Mammary epithelial cell (primary cell): ENCODE measurements at places on chromosomes 7 and 10. TPM values are rescaled to one million over a fixed set of nuclear protein-coding genes. Genes with fewer than 3 reads are reported as not detected.

- DNase-seq, result no peak
Observed at GRCh38 chr7:155913291-155913690, 101.0 kb upstream of the SHH start.

DNA sequence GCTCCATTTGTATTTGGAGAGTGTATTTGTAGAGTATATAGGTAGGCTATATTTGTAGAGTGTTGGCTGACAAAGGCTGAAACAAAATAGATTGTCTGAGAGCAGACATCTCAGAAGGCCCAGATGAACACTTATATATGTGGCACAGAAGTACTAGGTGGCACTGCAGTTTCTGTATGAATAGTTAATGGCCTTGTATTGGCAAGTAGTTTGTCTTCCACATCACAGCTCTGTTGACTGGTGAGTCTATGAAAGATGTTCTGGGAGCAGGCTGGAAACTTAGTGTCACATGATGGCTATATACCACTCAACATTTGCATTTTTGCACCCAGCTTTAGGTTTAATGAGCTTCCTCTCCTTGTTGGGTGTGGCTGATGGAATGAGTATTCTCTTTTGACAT is 51.9 kb downstream of the CCNY start:
- DNase-seq, result no peak

GRCh38 chr10:49549640-49550346 is 10.9 kb upstream of the ERCC6 start:
- no peak for DNase-seq

DNA sequence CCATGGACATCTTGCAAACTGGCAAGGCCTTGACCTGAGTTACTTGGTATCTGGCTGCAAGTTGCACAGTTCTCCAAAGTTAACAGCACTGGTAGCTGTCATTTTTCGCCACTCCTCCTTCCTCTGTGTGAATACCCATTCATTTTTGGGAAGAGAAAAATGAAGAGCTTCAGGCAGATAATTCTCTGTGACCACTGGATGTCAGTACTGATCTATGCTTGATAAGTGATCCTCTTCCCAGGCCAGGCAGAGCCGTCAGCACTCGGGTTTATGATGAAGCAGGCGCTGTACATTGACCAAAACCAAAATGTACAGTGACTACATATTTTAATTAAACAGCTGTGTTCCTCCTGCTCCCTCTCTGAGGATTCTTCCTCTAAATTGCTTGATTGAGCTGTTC is 55.9 kb upstream of the PDZD8 start:
- DNase-seq, result peak; percentile 60

DNA sequence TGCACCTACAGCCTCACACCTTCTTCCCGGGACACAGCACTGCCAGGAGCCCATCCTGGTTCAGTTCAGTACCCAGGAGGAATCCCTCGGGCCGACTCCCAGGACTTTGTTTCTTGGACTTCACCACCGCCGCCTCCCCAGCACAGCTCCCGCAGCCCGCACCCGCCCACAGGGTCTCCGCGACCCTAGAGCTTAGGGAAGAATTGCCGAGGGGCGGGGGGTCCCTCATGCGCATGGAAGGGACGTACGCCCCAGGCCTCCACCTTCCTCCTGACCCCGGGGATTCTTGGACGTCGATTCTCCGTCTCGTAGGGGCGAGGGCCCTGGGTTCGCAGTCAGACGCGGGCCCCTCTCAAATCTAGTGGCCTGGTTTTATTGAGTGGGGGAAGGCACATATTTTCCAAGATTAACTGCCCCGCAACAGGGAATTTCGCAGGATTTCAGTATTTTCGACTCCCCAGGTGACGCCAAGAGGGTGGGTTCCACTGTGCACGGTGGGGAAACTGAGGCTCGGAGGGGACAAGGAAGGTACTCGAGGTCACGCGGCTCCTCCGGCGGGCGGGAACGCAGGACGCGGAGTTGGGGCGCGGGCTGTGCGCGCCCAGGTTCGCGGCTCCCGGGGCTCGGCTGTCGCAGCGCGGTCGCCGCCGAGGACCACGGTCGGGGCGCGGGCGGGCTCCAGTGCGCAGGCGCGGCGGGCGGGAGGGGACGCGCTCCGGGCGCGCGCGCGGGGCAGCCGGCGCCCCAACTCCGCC is at the start of gene ADCY1:
TSS of gene ADCY1 (plus strand) at position 708 of the 755 bp plus-strand sequence. CDS start 176 bp downstream, outside the sequence.
- DNase-seq, result no peak

DNA sequence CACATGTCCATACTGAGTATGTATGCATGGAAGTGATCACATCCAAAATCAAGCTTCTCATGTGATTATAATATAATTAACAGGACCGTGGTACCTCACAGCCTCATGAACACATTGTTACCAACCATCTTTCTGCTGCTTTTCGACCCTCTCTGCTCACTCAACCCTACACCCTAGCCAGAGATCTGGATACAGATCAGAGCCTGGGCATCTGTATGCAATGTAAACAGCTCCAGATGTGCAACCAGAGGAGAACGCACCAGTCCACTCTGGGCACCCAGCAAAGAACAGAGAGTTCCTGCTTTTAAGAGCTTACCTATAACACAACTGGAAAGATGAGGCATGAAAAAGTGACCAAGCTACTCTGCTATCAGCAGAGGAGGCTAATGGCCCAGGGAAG is 145.1 kb downstream of the FGFR2 start:
- DNase-seq, result no peak

DNA sequence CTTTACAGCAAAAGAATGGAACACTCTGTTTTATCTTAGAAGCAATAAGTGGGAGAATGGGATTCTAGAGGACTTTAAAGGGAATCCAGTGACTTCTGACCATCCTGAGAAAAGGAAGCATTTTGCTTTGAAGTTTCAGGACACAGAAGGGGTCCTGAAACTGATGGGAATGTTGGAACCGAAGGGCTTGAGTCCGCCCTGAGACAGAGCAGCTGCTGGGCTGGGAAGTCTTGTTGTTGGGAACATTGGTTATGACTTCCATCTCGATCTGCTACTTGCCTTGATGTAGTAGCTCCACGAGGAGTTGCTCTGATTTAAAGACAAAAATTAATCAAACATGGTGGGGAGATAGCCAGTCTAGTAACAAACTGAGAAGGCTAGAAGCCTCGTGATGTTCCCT is 177.6 kb downstream of the JCAD start:
- DNase-seq, result no peak

NUDT13 gene
- 1.6 TPM for polyA plus RNA-seq

CD36 gene
- 0.10 TPM for polyA plus RNA-seq

DNA sequence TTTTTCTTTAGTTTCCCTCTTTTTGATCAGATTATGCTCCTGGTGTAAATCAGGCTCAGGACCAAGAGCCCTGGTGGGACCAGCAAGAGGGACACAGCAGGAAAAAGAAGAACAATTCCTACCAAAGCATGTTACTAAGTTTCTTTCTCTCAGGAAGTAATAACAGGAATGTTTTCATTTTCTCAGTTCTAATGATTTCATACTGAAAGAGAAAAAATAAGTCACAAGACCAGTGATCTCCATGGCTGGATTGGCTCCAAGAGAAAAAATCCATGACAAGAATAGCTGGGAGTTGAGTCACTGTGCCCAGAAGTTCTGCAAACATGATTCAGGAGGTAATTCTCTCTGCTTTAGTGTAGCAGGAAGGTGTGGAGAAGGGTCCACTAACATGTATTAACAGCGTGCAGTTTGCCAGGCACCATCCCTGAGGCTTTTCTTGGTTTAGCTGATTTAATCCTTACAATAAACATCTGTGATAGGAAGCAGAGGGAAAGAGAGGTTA is 23.8 kb upstream of the IFIT2 start:
- DNase-seq, result peak; percentile 98

DNA sequence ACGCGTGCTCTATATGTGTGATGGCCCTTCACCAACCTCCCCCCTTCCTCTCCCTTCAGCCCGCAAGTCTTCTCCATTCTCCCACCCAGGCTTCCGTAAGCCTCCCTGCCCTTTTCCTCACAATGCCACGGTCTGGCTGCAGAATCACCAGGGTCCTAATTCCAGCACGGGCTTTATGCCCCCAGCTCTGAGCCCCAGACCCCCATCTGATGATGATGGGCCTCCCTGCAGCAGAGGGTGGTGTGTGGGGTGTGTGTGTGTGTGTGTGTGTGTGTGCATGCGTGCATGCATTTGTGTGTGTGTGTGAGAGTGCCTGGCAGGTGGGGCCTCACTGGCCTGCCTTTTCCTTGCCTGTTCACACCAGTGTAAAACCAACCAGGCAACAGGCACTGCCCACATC is 109.9 kb downstream of the OAT start:
- DNase-seq, result no peak

DNA sequence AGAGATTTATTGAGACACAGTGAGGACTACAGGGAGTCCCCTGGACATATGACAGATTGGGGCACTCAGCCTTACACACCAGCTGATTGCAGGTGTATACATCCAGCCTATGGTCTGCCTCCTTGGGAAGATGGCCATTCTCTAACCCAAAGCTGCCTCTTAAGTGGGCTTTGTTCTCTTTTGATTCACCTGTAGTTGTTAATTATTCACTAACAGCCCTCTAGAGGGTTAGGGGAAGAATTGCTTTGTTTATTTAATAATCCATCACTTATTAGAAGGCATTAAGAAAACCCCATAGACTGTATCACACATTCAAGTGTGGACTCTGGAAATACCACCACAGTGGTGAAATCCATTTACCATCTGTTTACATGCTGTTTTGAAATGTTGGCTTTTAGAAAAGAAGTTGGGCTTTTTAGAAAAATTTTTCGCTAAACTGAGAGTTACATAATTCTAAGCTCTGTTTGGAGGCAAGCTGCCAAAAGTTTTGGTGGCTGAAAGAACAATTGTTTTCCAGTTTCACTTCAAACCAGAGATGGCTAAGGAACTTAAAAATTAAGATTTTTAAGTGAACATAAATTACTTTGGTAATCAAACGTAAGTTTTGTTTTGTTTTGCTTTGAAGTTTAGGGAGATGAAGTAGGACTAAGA is 379.1 kb downstream of the ADRA2A start:
- DNase-seq, result no peak

DNA sequence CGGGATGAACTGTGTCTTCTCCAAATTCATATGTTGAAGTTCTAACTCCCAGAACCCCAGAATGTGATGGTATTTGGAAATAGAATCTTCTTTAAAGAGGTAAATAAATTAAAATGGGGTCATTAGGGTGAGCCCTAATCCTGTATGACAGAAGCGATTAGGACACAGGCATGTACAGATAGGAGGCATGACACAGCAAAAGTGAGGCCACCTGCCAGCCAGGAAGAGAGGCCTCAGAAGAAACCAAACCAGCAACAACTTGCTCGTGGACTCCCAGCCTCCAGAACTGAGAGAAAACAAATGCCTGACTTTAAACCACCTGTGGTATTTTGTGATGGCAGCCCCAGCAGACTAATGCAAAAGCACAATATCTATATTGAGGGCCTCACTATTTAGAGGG is 214.3 kb downstream of the NEBL start:
- no peak for DNase-seq

DNA sequence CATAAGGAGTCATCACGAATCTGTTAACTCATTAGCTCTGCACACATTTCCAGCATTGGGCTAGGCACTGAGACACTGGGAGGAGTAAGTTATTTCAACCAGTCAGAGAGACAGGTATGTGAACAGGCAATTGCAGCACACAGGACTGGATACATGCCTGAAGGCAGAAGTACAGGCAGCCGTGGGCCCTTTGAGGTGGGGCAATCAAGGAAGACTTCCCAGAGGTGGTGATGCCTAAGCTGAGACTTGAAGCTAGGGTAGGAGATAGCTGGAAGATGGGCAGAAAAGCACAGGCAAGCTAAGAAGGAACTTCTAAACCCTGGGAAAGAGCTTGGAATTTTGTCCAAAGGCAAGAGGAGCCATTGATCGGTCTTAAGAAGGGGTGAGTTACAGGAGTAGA is 249.7 kb downstream of the EMX2 start:
- no peak for DNase-seq

CFAP46 gene
- not detected for polyA plus RNA-seq

DNA sequence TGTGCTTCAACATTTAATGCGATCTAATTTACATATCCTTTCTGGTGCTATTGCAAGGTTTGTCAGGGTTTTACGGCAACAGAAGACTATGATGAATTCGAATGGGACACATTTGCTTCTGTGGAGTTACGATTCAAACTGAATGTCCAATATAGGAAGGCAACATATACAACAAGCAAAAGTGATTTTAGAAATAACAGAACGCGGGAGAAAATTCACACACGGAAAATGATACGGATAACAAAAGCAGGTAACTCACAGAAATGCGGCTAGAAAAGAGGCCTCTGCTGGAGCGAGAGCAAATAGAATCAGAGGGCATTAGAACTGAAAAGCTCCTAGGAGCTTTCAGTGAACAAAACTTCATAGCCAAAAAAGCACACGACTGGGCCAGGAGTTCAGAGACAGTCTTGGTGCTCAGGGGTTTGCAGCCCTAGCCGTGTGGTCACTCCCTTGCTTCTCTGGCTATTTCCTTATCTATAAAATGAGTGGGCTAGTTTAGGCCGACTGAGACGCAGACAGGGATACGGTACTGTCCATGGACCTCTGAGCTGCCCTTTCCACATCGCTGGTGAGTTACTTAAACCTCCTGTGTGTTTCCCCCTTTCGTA is 557 bp upstream of the TAX1BP1 start:
- no peak for DNase-seq

DNA sequence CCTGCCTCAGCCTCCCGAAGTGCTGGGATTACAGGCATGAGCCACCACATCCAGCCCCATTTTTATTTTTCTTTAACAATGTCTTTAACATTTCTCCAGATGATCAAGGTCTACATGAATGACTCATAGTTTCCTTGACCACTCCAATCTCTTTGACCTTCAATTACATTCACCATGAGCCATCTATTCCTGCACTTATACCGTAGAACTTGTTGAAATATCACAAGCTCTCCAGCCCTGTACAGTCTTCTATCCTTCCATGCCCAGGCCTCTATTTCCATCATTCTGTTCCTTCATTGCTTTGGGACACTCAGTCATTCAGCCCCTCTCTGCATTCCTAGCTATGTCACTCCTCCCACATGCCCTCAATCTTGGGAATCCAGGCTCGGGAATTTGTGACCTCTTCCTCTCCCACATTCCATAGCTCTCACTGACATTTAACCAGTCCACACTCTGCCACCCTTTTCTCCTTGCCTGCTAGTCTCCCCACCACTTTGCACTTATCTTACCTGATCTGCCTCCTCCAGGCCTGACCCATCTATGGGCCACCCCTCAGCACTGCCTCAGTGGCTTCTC is 151.8 kb upstream of the STK17A start:
- no peak for DNase-seq

- DNase-seq, result no peak
Observed at GRCh38 chr10:132102071-132102716, 36.4 kb downstream of the JAKMIP3 start.

GRCh38 chr7:121157885-121158590 is 169.5 kb downstream of the CPED1 start:
- no peak for DNase-seq

PAPSS2 gene
- polyA plus RNA-seq, result 6.8 TPM

PHKG1 gene
- polyA plus RNA-seq, result 0.37 TPM

- peak; percentile 31 for DNase-seq
Observed at GRCh38 chr10:23158370-23158769, 33.7 kb upstream of the PTF1A start.

DNA sequence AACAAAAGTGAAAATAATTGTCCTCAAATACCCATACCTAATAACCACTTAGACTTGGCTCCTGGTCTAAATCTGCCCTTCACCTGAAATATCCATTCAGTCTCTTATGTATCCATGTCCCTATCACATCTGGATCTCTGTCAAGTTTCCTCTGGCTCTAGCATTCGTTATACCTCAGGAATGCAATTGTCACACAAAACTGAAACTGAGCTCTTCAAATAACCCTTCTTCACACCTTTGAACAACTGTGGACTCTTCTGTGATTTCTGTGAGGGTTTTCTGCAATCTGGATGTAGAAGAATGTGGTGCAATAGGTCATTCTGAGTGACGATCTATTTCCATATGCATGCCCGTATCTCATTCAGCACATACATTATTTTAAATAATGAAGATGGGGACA is 53.5 kb upstream of the FGL2 start:
- no peak for DNase-seq

- peak; percentile 32 for DNase-seq
Observed at GRCh38 chr7:28922624-28923331, 35.4 kb downstream of the TRIL start.
